Activated CD4-positive, alpha-beta T cell treated with anti-CD3 and anti-CD28 coated beads for 36 hours (primary cell): ENCODE measurements at places on chromosomes 13 and 19. TPM values are rescaled to one million over a fixed set of nuclear protein-coding genes. Genes with fewer than 3 reads are reported as not detected.

DNA sequence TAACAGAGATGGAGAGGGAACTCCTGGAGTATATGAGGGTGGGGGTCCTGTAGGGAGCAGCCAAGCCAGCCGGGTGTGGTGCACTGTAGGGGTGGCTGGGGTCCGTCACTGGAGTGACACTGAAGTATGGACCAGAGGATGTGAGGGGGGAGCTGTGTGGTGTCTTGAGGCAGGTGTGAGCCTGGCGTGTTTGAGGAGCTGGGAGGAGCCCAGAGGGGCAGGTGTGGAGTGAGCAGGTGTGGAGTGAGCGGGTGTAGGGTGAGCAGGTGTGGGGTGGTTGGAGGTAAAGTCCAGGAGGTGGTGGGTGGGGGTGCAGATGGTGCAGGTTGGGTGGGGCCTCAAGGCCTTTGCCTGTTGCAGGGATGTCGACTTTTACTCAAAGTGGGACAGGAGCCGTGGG lies 5.9 kb downstream of the B3GNT8 start:
- DNase-seq, result no peak

DNA sequence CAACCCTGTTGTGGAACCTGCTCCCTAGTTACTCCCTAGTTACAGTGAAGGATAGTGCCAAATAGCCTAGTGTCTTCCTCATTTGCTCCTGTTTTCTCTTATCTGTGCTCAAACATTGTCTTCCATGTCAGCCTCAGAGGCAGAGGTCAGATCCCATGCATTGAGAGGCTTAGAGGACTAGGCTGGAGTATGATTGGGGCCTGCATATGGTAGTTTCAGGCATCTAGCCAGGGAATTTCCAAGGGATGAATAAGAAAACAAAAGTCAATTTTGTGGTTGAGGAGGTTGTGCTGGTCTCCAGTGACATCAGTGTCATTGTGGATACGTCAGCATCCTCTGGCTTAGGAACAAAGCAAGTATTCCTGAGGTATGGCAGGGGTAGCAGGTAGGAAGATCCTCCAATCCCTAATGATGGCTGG lies 9.4 kb downstream of the ZNF546 start:
- no peak for DNase-seq

DNA sequence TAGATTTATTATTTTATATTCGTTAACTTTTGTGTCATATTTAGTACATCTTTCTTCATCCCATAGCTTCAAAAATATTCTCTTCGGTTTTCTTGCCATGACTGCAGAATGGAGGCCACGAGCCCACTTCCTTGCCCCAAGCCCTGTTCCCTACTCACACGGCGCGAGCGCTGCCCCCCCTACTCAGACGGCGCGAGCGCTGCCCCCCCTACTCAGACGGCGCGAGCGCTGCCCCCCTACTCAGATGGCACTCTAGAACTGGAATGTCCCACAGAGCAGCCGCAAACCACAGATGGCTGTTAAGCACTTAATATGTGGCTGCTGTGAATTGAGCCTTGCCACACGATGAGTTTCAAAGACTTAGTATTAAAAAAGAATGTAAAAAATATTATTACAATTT lies 102.2 kb upstream of the PEG3 start:
- DNase-seq, result peak; percentile 3

Gene GIPC3
- total RNA-seq, result 0.48 TPM

Gene ANKRD24
- total RNA-seq, result 1.3 TPM

- DNase-seq, result peak; percentile 50
Observed at GRCh38 chr19:912181-913079, 589 bp downstream of the R3HDM4 start.

DNA sequence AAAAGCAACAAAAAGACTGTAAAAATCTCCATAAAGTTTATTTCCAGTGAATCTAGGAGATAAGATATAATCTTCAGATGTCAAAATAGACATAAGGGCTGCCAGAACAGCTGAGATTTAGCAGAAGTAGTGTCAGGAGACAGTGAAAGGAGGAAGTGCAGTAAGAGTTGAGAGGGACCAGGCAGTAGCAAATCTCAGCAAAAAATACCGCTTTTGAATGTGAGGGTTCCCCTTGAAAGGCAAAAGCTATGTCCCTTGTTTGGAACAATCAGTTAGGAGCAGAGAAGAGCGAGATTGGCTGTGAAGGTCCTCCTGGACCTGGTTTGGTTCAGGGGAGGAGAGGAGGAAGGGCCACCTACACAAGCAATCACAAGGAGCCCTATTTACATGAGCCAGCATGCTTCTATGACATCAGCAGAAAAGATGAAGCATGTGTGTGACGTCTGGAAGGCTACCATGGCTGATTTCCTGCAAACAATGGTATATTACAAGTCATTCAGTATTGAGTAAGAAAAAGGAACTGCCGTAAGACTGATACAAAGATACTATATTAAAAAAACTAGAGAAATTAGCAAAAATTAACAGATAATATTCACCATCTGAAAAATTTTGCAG lies 98.9 kb upstream of the SIAH3 start:
- no peak for DNase-seq

GRCh38 chr13:93450761-93451160 lies 224.2 kb downstream of the GPC6 start:
- DNase-seq, result no peak

DNA sequence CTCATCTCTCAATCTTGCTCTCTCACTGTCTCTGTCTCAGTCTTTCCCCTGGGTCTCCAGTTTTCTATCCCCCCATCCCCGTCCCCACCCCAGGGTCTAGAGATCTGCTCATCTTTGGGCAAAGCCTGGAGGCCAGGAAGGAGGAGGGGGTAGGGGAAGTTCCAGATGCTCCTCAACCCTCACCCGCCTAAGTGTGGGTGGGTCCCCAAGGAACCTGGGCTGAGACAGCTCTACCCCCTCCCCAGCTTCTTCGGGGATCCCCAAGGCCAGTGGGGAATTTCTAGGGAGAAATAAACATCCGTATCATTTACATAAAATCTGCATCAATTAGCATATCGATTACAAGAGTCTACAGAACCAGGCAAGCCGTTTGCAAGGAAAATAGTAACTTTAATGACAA lies 31.8 kb upstream of the SEMA6B start:
- DNase-seq, result no peak

GRCh38 chr13:48923376-48923775 lies 52.3 kb upstream of the FNDC3A start:
- DNase-seq, result no peak

- DNase-seq, result peak; percentile 92
Observed at GRCh38 chr19:44093931-44094765, at the start of gene ZNF224. Gene ZNF224 (plus strand): TSS chr19:44094361. CDS start chr19:44097874, 3,513 bp downstream.

DNA sequence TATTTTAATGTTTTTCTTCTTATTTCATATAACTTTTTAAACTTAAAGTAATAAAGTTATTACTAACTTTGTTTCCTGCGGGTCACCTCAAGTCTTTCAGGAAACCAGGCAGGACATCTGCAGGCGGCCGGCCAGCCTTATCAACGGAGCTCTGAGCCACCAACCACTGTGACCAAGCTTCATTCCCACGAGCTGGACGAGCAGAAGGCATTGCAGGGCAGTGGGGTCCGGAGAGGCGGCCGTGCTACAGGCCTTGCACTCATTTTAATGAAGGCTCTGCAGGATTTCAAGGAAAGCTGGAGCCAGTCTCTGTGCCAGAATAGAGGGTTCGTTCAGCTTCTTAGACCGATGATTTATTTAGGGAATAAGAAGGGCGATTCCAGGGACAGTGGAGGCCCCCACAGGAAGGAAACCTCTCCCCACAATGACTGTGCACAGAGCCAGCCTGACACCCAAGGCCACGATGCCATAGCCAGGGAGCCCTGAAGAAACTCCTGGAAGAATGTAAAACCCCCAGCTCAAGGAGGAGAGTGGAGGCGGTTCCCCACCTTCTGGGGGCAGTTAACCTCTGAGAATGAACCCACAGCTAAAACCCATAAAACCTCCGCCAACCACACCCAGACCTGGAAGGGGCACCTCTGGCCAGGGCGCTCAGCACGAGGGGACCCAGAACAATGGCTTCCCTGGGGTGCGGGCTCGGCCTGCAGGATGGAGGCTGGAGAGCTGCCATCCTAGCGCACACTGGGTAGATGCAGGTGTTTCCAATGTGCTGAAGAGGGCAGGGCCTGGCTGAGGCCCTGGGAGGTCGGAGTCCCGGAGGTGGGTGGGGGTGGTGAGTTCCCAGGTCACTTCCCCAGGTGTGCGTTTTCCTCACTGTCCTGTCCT lies 75.0 kb downstream of the RASA3 start:
- DNase-seq, result no peak

Gene KANK3
- total RNA-seq, result 1.1 TPM
